Stimulated activated CD8-positive, alpha-beta memory T cell treated with anti-CD3 and anti-CD28 coated beads, Interleukin-7, amount 100 ng/mL, for 24 hours (primary cell): ENCODE measurements at places on chromosomes 4 and X.

- no peak for DNase-seq
Observed at GRCh38 chrX:74906417-74906816, 18.8 kb downstream of the NEXMIF start.

DNA sequence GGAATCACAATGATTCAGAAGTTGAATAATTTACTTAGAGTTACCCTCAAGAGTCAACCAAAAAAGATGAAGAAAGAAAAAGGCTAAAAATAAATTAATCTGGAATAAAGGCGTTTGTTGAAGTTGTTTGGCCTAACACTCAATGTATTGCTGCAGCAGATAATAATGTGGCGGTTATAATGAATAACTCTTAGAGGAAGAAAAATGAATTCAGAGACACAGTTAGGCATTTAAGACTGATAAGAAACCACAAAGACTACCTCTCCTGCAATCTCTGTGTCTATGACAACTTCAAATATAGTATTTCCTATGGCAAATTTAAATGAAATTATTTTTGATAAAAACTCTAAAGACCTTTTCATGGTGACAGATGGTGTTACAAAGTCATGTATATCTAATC, 1369.1 kb upstream of the AGA start:
- no peak for DNase-seq

DNA sequence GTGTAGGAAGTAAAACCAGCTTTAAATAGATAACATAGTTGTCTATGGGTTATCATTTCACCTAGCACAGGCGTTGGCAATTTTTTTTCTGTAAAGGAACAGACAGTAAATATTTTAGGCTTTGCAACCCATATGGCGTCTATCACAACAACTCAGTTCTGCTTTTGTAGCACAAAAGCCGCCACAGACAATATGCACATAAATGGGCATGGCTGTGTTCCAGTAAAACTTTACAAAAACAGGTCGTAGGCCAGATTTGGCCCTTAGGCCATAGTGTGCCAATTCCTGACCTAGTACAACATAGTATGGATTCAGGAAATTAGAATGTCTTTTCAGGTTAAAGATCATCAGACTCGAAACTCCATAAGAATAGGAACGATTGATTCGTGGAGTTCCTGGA, 265.3 kb upstream of the GK2 start:
- no peak for DNase-seq

GRCh38 chr4:110055158-110055768, 142.6 kb downstream of the EGF start:
- DNase-seq = no peak

DNA sequence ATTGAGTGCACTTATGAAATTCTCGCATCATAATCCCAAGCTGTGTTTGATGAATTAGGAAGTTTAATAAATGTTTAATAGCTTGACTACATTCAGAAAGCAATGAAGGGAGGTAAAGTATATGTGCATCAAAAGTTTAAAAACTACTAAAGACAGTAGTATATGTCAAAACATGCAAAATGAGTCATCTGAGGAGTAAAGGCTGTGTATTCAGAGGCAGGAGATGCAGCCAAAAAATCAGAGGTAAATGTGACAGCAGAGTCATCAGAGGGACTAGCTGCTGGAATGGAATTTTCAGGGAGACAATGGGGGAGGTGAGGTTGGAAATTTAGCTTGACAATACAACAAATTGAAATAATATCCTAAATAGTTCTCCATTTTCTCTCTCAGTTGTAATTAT, 127.0 kb upstream of the FUNDC1 start:
- no peak for DNase-seq

DNA sequence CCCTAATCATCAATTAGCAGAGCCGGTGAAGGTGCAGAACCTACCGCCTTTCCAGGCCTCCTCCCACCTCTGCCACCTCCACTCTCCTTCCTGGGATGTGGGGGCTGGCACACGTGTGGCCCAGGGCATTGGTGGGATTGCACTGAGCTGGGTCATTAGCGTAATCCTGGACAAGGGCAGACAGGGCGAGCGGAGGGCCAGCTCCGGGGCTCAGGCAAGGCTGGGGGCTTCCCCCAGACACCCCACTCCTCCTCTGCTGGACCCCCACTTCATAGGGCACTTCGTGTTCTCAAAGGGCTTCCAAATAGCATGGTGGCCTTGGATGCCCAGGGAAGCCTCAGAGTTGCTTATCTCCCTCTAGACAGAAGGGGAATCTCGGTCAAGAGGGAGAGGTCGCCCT, 3.3 kb upstream of the OPN1LW start:
- DNase-seq = no peak

GRCh38 chr4:168758351-168758876, 251.6 kb downstream of the CBR4 start:
- DNase-seq = no peak

GRCh38 chrX:149630681-149631233, 835 bp downstream of the TMEM185A start:
- no peak for DNase-seq

DNA sequence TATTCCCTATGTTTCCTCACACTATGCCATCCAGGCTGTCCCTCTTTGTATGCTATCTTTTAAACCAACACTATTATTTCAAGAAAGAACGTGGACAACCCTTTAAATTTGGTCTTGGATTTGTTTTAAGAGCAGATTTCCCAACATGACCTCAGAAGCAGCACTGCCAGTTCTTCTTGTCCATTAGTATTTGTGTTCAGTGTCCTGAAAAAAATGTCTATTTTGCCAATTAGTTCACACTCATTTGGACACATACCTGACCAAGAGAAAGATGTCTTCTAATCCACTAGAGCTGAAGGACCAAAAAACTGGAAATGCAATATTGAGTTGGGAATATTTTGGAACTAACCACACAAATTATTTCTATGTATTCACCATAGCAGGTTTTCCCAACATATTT, 223.2 kb upstream of the CNKSR2 start:
- no peak for DNase-seq

- no peak for DNase-seq
Observed at GRCh38 chrX:49995107-49995731, 72.8 kb downstream of the CLCN5 start.

DNA sequence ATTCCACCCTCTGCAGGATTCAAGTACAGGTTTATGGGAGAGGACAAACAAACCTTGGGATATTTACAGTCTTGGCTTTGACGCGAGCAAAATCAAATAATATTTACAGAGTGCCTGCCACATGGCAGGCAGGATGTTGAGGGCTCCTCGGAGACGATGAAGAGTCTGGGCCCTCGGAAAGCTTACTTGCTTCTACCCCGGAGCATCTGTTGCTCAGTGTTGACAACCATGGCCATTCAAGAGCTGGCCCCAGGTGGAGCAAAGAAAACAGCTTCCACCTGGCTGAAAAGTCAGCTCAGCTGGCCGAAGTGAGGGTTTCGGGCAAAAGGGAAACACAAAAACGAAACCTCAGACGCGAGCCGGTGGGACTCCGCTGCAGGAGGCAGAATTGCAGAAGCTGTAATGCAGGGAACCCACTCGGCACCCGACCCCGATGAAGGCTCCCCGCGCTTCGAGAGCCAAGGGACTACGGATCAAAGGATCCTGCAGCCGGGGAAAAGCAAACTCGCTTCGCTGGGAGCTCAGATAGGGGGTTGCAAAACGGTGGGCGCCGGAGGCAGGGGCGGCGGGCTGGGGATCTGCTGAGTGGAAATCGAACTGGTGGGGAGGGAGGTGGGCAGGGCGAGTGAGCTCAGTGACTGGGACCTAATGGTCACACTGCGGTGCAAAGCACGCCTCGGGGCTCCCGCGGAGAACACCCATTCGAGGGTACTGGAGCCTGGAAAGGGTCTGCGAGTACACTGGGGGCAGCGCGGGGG, 805 bp downstream of the ATP8A1 start:
- DNase-seq = no peak

DNA sequence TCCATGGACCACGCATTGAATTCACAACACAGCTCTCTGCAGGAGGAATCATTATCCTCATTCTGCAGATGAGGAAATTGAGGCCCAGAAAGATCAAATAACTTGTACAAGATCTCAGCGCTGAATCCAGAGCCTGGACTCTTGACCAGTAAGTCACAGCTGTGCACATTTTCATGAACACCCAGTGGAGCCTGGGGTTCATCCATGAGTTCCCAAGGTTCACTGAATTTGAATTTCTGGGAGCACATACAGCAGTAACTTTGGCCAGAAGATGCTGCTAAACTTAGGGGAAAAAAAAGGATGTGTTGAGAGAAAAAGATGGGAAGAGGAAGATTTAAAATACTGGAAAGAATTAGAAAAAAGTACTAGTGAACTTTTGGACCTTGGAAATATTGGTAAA, 218.7 kb upstream of the PPARGC1A start:
- no peak for DNase-seq

DNA sequence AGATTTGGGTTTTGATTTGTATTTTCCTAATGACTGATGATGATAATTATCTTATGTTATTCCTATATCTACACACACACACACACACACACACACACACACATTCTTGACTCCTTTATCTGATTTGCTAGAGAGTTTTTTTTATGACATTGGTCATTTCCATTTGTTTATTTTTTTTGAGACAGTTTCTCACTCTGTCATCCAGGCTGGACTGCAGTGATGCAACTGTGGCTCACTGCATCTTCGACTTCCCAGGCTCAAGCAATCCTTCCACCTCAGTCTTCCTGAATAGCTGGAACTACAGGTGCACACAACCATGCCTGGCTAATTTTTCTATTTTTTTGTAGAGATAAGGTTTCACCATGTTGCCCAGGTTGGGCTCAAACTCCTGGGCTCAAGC, 6.7 kb downstream of the ZNF81 start:
- no peak for DNase-seq
